ENCODE measurements at places on chromosomes 16 and 17. TPM values are rescaled to one million over a fixed set of nuclear protein-coding genes. Genes with fewer than 3 reads are reported as not detected.

DNA sequence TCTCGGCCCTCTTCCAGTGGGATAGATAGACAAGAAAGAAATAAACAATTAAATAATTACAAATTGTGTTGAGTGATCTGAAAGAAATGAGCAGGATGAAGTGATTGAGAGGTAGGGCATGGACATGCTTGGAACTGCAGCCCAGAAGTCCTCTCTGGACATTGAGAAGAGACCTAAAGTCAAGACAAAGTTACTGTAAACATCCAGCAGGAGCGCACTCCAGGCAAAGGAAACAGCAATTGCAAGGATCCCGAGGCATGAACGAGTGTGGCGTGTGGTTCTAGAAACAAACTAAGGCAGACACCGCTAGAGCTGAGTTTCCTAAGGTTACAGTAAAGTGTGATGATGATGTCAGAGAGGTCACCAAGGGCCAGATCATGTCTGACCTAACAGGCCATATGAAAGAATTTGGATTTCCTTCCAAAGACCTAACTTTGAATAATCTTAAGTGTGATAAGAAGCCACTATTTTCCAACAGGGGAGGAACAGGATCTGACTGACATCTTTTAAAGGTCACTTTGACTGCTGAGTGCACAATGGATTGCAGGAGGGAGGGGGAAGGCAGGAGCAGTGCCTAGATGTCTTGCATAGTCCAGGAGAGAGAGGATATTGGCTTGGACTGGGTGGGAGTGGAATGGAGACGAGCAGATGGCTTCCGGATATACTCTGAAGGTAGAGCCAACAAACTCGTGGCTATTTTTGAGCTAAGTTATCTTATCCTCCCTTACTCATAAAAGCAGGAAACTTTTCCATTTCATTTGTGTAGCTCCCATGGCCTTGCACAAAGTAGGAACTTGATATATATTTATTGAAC is 19.0 kb downstream of the ABCC12 start:
- DNase-seq, result no peak

DNA sequence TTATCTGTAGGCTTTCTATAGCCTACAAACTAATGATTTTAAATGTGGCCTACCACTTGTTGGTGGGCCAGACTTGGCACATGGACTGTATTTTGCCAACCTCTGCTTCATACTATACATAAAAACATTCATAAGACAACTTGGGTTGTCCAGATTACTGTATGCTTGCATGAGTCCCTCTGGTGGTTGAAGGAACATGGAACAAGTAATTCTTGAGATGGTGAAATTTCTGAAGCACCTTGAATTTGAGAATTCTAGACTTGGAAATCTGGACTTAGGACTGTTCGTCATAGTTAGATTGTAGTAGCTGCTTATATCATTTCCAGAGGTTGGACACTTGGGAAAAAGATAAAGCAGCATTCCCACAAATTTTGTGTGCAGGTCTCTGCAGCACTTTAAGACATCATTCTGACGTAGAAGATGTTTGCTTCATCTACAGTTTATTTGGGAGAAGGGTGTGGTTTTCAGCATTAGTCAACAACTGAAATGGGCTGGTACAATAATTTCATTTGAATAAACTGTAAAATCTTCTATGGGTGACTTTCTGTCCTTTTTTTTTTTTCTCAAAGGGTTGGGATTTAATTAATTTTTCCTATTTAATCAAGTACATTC is 31.2 kb downstream of the NFATC3 start:
- DNase-seq, result peak; percentile 83

DNA sequence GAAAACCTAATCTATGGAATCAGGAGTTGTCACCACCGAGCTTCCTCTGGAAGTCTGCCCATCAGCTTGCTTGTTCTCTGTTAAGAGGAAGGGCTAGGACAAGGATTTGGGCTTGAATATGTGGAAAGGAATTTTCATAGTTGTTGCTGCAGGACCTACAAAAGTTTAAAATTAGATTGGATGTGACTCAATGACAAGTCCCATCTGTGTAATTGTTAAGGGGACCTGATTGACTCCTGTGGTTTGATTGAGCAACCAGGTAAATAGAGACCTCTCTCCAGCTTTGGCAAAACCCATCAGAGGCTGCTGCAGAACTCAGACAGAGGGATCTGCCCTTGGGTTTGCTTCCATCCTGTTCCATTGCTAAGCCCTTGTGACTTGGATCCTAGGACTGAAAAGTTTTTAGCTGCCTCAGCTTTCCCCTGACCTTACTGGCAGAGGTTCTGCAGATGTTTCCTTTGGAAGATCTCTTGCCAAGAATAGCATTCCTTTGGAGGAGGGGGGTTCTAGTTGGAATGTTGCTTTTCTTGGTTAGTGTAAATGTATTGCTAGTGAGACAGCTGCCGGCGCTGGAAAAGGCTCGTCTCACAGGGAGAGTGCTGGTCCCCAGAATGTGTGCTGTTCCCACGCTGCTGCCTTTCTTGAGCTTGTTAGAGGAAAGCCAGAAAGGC is 50.0 kb downstream of the SF3B3 start:
- DNase-seq, result peak; percentile 50

DNA sequence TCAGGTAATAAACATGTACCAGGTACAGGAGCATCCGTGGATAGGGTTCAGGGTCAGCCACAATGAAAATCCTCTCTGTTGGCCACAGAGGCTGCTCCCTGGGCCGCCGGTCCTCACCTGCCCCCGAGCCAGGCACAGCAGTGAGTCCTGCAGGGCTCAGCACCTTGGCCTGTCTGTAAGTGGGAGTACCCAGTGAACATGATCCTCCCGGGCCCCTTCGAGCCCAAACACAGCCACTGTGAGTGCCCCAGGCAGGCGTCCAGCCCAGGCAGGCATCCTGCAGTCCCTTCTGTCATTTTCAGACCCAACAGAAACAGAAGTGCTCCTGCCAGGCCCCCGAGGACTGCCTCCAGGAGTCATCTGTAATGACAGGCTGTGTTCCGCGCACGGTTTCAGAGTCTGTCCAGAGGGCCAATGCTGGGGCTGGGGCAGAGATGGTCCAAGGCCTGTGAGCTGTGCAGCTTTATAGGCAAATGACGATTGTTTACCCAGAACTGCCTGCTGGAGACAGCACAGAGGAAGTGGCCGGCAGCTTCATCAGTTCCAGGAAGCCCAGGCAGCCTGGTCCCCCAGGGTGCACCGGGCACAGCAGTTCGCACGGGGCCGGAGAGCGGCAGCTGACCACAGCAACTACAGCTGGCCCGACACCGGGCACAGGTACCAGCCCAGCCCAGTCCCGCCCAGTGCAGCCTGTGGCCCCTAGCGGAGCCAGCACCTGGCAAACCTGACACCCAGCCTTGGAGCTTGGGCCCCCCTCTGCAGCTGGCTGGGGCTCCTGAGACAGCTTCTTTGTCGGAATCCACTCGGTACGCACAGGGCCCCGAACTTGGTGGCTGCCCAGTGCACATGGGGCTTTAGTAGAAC is 13.2 kb downstream of the SLC7A5 start:
- no peak for DNase-seq

- no peak for DNase-seq
Measured at GRCh38 chr17:45951941-45952340, 47.1 kb upstream of the STH start.

DNA sequence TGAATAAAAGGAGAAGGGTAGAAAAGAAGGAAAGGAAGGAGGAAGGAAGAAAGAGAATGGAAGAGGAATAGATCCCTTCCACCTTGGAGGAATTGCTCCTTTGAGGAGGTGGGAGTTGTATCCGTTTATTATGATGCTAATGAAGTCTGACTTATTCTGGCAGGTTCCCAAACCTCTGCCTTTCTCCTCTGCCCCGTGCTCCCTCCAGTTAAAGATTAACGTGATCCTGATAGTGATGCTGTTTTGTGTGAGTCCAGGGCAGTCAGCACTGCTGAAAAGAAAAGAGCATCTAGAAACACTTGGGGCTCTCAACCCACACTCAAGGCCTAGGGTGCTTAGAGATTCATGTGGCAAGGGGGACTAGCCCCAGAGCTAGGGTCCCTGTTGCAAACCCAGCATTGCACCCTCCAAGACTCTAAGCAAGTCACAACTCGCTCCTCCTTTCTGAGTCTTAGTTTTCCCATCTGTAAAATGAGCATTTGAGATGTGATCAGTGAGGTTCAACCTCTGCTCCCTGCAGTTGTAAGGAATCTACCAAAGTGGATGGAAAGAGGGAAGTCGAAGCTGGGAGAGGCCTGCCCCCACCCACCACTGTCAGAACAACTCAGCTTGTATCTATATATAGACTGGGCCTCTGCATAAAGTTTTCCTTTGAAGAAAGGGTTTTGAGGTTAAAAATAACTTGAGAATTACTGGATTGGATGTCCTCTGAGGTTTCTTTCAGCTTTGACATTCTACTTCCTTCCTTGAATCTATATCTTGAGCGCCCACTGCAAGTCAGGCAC is 46.9 kb upstream of the TMEM132E start:
- no peak for DNase-seq

DNA sequence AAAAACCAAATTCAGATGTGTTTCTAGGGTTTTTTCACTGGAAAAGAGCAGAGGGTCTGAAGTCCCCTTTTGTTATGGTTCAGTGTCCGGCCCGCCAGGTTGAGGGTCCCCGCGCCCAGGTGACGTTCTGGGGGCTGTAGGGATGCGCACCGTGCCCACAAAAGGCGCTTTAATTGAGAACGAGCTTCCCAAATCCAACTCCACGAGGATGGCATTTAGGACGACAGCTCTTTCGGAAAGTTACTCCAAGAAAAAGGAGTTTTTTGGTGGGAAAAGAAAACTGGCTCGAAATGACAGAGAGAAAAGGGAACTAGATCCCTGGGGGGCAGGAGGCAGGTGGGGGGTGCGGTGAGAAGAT is 15.9 kb upstream of the ZFHX3 start:
- no peak for DNase-seq

GRCh38 chr17:42286411-42287221 is 1.7 kb upstream of the STAT5A start:
- DNase-seq, result no peak

DNA sequence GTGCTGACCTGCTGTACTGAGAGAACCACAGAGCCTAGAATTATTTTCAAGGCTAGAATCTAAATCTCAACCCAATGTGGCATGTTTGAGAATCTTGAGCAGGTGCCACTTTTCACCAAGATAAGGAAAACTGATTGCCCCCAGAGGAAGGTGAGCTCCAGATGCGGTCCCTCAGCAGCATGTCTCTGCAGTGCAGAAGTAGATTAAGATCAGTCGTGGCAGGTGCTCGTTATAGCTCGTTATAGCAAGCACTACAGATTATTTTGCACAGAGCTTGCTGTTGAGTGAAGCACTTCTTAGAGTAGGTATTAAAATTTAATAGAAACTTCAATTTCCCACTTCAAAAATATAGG is 176.0 kb downstream of the AATF start:
- DNase-seq, result no peak

DNA sequence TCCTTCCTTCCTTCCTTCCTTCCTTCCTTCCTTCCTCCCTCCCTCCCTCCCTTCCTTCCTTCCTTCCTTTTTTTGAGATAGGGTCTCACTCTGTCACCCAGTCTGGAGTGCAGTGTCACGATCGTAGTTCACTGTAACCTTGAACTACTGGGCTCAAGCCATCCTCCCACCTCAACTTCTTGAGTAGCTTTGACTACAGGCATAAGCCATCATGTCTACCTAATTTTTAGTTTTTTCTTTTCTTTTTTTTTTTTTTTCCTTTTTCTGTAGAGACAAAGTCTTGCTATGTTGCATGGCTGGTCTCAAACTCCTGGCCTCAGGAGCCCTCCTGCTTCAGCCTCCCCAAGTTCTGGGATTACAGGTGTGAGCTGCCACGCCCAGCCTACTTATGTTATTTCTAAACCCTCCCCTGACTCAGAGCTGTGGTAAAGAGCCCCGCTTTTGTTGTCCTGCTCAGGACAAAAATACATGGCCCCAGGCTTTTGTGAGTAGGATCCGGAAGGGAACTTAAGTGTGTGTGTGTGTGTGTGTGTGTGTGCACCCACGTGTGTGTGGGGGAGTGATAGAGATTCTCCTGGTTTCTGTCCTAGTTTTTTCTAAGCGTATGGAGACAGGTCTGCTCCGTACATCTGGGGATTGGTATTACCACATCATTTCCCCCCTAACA is 67.1 kb downstream of the PRKCB start:
- no peak for DNase-seq

- no peak for DNase-seq
Measured at GRCh38 chr16:65744401-65744800, 622.1 kb upstream of the CDH5 start.

DNA sequence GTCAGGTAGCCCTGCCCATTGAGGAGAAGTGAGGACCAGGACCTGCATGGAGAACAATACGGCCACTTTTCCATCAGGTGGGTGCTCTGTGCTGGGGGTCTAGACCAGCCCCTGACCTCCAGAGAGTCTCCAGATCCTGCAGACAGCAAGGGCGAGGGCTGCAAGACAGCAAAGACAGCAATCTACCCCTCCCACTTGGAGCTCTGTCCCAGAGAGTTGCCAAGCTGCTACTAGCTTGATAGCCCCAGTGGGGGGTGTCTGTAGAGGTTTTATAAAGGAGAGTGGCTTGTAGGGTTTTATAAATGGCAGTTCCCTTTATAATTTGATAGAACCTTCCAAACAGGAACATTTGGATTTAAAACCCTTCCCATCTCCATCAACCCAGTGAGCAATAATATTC is 16.7 kb upstream of the SLFN11 start:
- DNase-seq, result no peak

GRCh38 chr16:67184453-67184994 is 761 bp upstream of the MATCAP1 start:
- no peak for DNase-seq

DNA sequence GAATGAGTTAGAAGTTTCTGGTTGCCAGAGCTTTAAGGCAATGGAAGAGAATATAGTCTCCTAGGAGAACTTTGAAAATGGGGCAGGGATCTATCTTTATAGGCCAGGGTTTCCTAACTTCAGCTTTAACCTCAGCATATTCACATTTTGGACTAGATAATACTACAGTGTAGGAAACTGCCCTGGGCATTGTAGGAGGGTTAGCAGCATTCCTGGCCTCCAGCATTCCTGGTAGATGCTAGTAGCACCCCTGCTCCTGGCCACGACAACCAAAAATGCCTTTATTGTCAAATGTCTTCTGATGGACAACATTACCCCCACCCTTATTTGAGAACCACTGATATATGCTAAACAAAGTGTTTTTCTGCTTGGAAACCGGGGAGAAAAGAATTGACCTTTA is 27.8 kb upstream of the MYO18A start:
- no peak for DNase-seq

DNA sequence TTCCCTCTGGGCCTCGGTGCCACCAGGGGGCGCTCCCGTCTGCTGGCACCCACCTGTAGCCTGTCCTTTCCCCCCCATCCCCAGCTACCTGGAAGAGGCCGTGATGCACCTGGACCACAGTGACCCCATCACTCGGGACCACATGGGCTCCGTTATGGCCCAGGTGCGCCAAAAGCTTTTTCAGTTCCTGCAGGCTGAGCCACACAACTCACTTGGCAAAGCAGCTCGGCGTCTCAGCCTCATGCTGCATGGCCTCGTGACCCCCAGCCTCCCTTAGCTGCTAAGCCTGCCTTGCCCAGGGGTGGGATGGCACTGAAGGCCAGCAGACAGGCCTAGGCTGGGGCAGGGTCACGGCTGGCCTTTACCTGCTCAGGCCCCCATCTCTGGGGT is 818 bp upstream of the NRN1L start:
- DNase-seq, result peak; percentile 48

- DNase-seq, result no peak
Measured at GRCh38 chr16:56929639-56930038, 2.3 kb upstream of the HERPUD1 start.

Gene CDH16
- polyA plus RNA-seq, result 7.9 TPM

Gene FAM20A
- polyA plus RNA-seq, result 10.2 TPM

Gene TOX3
- polyA plus RNA-seq, result 10.9 TPM

Gene LGALS9B
- 0.54 TPM for polyA plus RNA-seq

Gene GH2
- polyA plus RNA-seq, result not detected

Gene SLC16A11
- polyA plus RNA-seq, result 0.94 TPM

Gene VMO1
- polyA plus RNA-seq, result 2.1 TPM

Gene ACSM2A
- 0.30 TPM for polyA plus RNA-seq
